Activated CD8-positive, alpha-beta memory T cell treated with anti-CD3 and anti-CD28 coated beads for 48 hours (primary cell): ENCODE measurements at places on chromosomes 7 and 10.

GRCh38 chr7:81173766-81174281, 255.0 kb upstream of the SEMA3C start:
- DNase-seq, result no peak

DNA sequence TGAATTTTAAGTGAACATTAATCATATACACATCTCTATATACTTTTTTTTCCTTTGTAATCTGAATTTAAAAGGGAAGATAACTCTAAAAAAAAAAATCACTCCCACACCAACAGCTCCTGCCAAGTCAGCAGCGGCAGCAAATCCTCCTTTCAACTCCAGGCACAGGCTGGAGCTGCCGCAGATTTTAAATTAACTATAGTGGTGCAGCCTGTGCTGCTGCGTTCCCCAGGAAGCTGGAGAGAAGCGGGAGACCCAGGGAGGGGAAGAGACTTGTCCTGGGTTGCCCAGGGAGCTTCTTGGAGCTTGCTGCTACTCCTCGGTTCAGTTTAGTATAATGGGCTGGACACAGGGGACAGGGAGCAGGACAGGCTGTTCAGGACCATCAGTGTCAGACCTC, 32.6 kb upstream of the HSPB1 start:
- DNase-seq, result no peak

DNA sequence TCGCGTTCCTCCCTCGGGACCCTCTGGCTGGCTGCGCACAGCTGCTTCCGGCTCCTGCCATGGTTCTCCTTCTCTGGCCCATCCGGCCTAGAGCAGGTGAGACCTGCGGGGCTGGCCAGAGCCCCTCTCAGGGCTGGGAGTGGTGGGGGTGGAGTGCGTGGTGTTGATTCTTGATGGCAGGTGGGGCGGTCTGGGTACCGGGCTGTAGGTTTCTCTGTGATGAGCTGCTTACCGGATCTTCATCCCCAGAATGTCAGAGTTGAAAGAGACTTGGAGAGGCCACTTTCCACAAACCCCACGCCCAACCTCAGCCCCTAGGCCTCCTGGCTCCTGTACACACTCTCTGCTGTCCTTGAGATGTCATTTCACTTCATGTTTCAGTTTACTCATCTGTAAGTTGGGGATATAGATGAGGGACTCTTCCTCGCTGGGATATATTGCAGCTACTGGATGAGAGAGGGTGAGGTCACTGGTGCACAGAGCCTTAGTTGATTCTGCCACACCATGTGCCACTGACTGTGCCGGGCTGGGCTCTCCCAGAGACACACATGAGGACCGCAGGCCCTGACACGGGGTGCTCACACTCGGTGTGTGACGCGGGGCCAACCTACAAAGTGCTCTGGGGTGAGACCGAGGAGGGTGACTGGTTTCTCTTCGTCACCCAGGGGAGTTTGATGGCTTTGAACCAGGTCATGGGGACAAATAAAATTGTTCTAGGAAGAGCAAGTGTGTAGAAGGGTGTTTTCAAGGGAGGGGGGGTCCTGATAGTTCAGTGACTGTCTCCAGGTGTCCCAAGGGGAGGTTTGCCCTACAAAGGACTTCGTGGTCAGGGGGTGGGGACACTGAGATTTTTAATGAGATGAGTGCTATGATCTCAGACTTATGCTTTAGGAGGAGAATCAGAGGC, 29.5 kb downstream of the ZNF775 start:
- DNase-seq, result no peak

DNA sequence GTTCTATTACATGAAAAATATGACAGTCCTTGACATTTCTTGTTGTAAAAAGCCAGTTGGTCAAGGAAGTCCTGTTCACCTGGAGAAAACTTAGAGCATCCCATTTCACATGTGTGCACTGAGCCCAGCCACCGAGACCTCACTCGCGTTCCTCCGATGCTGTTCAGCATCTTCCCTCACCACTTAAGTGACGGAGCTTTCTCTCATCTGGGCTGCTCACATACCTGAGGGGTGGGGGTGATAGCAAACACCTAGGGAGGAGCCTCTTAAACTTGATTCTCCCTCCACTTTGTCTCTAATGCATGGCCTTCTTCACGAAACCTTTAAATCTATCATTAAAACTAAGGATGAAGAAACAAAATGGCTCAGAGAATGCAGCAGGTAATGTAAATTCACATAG, 950.2 kb downstream of the GATA3 start:
- DNase-seq, result no peak

GRCh38 chr10:126468876-126469643, 80.8 kb upstream of the ADAM12 start:
- DNase-seq, result no peak

GRCh38 chr10:87651801-87652200, 7.9 kb upstream of the PAPSS2 start:
- DNase-seq, result no peak

DNA sequence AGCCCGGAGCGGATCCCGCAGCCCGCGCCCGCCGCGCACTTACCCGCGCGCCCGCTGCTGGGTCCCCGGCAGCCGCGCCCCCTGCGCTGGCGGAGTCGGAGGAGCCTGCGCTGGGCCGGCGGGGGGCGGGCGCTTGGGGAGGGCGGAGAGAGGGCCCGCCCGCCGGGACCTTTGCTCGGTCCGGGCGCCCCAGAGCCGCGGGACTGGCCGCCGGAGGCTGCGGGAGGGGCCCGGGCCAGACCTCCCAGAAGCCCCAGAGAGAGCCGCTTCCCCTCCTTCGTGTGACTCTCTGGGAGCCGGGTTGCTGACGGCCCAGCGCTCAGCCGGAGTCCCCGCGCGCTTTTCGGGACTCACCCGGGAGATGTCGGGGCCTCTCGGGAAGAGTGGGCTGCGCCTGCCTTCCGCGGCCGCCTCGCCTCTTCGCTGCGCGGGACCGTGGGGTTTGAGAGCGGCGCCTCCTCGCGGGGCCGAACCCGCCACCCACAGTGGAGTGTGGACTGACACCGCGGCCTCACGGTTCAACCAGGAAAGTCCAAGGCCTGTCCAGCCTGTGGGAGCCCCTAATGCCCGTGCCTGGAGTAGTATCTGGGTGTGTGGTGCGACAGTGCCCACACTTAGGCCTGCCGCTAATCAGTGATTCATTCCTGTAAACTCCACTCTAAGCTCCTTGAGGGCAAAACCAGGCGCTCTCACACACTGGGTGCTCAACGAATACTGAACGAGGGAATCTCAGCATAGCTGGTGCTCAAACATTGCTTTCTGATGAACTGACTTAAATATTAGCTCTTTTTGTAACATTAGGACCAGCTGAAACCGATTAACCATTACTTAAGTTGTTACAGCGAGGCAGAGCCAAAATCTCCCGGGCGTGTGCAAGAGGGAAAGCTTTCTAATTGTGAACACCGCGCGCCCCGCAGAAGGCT, at the start of gene GSDME:
Gene GSDME, minus strand, starts transcription at position 112 of the 923 bp plus-strand sequence. CDS start 7,690 bp downstream, outside the sequence.
- no peak for DNase-seq

DNA sequence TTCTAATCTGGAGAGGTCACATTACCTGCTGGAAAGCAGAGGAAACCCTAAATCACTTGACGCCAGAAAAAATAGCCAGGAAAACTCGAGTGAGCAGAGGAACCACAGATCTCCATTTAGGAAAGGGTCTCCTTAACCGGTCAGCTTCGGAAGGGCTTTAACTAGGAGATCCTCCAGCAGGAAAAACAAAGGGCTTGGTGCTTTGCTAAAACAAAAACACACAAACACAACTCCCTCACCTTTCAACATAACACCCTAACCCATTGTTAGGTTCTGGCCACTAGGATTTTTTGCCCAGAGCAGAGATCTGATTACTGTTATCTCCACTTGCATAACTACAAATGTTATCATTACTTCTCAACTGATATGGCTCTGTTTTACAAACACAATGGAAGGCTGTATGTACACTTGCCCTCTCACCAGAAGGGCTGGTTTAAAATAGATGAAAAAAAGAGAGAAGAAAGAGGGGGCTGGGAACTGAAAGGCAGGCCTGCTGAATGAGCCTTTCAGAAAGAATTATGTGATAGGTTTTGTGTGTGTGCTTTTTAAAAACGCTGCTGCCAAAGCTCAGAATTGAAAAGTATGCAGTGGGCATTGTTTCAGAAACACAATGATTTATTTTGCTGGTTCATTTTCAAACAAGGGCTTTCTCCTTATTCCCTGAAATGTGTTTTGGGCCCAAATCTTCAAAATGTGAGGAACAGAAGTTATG, 161.5 kb downstream of the FGFR2 start:
- no peak for DNase-seq

DNA sequence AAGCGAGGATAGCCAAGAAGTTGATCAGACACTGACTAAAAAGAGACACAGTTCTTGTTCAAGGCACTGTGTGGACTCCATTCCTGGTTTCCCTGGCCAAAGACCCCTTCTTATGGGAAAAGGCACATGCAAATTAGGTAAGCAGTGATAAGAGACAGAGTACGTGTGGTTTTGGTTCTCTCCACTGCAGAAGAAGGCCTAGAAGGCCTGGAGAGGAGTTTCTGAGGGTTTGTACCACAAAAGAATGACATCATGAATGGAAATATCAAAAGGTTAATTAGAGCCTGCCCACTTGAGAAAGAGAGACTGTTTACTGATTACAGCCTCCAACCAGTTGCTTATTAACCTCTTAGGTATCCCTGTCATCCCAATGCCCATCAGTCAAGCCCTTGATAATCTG, 137.5 kb downstream of the ZNF365 start:
- DNase-seq, result no peak
